ENCODE measurements at places on chromosomes 13 and 19. TPM values are rescaled to one million over a fixed set of nuclear protein-coding genes. Genes with fewer than 3 reads are reported as not detected.

DNA sequence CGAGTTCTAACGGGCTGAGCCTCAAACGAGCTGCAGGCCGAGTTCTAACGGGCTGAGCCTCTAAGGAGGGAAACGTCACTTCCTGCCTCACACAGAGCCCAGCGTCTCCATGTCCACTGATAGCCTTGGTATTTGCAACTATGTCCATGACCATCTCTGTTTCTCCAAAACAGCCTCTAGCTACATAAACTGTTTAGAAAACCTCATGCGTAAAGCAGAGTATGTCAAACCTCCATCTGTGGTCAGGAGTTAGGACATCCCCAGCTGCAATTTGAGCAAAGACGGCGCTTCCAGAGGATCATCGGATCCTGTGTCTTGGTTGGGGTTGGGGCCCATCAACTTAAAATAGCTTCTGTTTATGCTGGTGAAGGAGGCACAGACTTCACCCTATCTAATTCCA lies 20.8 kb downstream of the RASA3 start:
- H3K27me3 ChIP-seq, result no peaks in the 10 kb centered on the region
- no peak overlapping the region for H3K4me3 ChIP-seq
- H3K4me1 ChIP-seq, result peaks cover 38% of the 10 kb centered on the region

- H3K4me3 ChIP-seq, result peak overlapping the region; percentile 68
- no peak for DNase-seq
- H3K36me3 ChIP-seq, result no peaks in the 10 kb centered on the region
- H3K27ac ChIP-seq, result no peak overlapping the region
- H3K4me1 ChIP-seq, result no peaks in the 10 kb centered on the region
- peaks cover 13% of the 10 kb centered on the region for H3K27me3 ChIP-seq
Measured at GRCh38 chr13:112968380-112968909, 569 bp upstream of the MCF2L start.

- DNase-seq, result no peak
- H3K27me3 ChIP-seq, result no peaks in the 10 kb centered on the region
- no peaks in the 10 kb centered on the region for H3K4me1 ChIP-seq
- H3K27ac ChIP-seq, result no peak overlapping the region
Measured at GRCh38 chr13:82963226-82964099, 918.8 kb downstream of the SLITRK1 start.

GRCh38 chr19:33192010-33192409 lies 2.1 kb upstream of the LRP3 start:
- no peaks in the 10 kb centered on the region for H3K36me3 ChIP-seq
- no peaks in the 10 kb centered on the region for H3K27me3 ChIP-seq
- no peak overlapping the region for H3K4me3 ChIP-seq
- no peaks in the 10 kb centered on the region for H3K4me1 ChIP-seq
- H3K27ac ChIP-seq, result no peak overlapping the region
- DNase-seq, result no peak

- H3K4me1 ChIP-seq, result peaks cover 11% of the 10 kb centered on the region
- H3K4me3 ChIP-seq, result no peak overlapping the region
- H3K36me3 ChIP-seq, result peaks cover 19% of the 10 kb centered on the region
- DNase-seq, result no peak
- no peaks in the 10 kb centered on the region for H3K27me3 ChIP-seq
Measured at GRCh38 chr13:52414963-52415362, 9.0 kb upstream of the THSD1 start.

GRCh38 chr19:16019691-16020448 lies 56.4 kb upstream of the TPM4 start:
- no peaks in the 10 kb centered on the region for H3K27me3 ChIP-seq
- no peaks in the 10 kb centered on the region for H3K36me3 ChIP-seq
- no peak overlapping the region for H3K4me3 ChIP-seq

- peaks cover 34% of the 10 kb centered on the region for H3K36me3 ChIP-seq
- no peak overlapping the region for H3K27ac ChIP-seq
- DNase-seq, result peak; percentile 63
- no peaks in the 10 kb centered on the region for H3K4me1 ChIP-seq
- H3K27me3 ChIP-seq, result no peaks in the 10 kb centered on the region
Measured at GRCh38 chr19:32599736-32600157, 18.8 kb downstream of the PDCD5 start.

DNA sequence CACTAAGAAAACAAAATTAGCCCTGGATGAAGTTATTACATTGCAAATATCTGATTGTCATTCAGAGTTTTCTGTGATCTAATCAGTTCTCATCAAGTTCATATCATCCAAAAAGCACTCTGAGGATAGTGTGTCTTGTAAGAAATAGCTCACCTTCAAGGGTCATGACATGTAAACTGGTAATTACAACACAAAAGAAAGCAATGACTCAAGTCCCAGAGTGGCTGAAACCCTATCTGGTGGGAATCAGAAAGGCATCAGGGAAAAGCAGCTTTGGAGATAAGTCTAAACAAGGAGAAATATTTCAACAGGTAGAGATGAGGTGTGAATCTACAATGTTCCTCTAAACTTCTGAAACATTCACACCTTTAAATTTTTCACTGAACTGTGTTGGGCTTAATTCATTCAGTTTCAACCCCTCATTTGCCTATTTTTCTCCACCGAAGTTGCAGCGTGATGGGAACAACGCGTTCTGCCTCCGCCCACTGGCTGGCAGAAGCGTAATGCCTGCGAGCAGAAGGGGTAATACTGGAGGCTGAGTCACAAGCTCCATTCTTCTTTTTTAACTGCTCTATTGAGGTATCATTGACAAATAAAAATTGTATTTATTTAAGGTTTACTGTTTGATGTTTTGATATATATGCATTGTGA lies 155.2 kb upstream of the IPO5 start:
- H3K27me3 ChIP-seq, result no peaks in the 10 kb centered on the region
- no peaks in the 10 kb centered on the region for H3K4me1 ChIP-seq
- H3K4me3 ChIP-seq, result no peak overlapping the region

P2RY11 gene
- 19.4 TPM for total RNA-seq

DDX39A gene
- 49.9 TPM for total RNA-seq

ZNF560 gene
- 0.80 TPM for total RNA-seq

DNA sequence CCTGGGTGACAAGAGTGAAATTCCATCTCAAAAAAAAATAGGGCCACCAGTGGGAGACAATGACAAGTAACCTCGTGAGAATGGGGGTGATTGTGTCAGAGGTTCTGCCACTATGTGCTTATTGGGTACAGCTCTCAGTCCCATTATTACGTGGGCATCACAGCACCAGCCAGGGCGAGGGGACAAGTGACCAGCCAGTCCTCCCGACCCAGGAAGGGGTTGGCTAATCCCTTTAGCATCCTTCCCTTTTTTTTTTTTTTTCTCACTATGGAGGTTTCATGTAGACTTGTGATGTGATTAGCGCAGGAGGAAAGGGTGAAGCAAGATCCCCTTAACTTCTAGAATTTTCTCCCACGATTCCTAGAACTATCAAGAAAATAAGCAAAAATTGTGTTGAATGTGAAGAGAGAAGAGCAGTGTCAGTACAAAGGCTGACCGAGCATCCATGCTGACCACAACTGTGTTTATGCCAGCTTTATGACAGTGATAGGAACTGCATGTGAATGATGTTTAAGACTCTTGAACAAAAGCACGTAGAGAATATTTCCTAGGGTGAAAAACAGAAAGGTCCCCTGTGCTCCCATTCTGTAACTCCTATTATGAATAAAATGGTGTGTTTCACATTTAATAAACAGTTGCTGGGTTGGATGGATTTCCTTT lies 50.0 kb downstream of the ALOX5AP start:
- no peak for DNase-seq
- no peak overlapping the region for H3K27ac ChIP-seq
- no peaks in the 10 kb centered on the region for H3K36me3 ChIP-seq

GRCh38 chr19:42199440-42200115 lies 17.9 kb downstream of the DEDD2 start:
- no peak overlapping the region for H3K4me3 ChIP-seq
- no peak for DNase-seq
- no peaks in the 10 kb centered on the region for H3K4me1 ChIP-seq
- H3K36me3 ChIP-seq, result peaks cover 26% of the 10 kb centered on the region
- no peak overlapping the region for H3K27ac ChIP-seq
- H3K27me3 ChIP-seq, result no peaks in the 10 kb centered on the region

DNA sequence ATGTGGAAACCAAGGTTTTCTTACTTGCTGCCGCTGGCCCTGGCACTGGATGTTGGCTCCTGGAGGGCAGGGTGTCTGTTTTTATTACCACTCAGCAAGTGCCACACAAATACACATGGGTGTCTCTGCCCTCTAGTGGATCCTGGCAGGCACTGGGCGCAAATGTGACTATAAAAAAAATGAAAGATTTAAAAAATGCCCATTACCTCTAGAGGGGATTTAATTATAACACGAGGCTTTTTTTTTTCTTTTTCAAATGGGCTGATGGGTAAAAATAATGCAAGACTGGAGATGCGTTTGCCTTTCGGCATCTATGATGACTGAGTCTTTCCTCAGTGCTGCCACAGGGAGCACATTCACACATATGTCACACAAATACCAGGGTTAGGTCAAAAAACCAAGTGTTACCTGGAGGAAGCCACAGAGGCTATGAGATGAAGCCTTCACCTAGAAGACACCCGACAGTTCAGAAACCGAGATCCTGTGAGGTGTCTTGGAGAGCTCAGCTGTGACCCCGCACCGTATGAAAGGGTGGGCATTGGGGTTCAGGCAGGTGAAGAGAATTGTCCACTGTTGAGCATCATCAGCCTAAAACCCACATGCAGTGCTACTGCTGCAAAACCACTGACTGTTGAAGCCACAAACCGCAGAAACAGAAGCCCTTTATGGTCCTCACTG lies 25.7 kb downstream of the CHAMP1 start:
- H3K27me3 ChIP-seq, result no peaks in the 10 kb centered on the region
- DNase-seq, result no peak
- H3K4me1 ChIP-seq, result no peaks in the 10 kb centered on the region
- no peaks in the 10 kb centered on the region for H3K36me3 ChIP-seq
- no peak overlapping the region for H3K27ac ChIP-seq

FUT1 gene
- 0.14 TPM for total RNA-seq

DNA sequence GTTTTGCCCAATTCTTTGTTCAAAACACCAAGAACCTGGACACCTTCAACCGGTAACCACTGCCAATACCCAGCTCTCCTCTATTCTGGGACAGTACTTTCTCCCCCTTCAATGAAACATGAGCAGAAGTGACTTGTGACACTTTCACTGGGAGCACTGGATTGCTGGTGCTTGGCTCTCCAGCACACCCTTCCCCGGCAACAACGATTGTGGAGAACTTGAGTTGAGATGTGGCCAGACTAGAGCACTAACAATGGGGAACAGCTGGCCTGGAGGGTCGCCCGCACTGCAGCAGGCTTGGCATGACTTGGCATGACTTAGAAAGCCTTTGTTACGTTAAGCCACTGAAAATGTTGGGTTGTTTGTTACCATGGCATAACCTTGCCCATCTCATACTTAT lies 7.5 kb upstream of the B3GLCT start:
- no peak for DNase-seq
- no peaks in the 10 kb centered on the region for H3K4me1 ChIP-seq
- no peaks in the 10 kb centered on the region for H3K27me3 ChIP-seq
- no peak overlapping the region for H3K27ac ChIP-seq
- H3K36me3 ChIP-seq, result no peaks in the 10 kb centered on the region
- H3K4me3 ChIP-seq, result no peak overlapping the region

GRCh38 chr13:40458720-40458990 lies 207.8 kb downstream of the FOXO1 start:
- no peaks in the 10 kb centered on the region for H3K27me3 ChIP-seq
- no peak overlapping the region for H3K4me3 ChIP-seq
- no peaks in the 10 kb centered on the region for H3K4me1 ChIP-seq
- no peak for DNase-seq
- H3K27ac ChIP-seq, result no peak overlapping the region

F10 gene
- total RNA-seq, result 5.5 TPM

- no peak overlapping the region for H3K27ac ChIP-seq
- no peaks in the 10 kb centered on the region for H3K36me3 ChIP-seq
- DNase-seq, result no peak
- H3K4me1 ChIP-seq, result no peaks in the 10 kb centered on the region
- peak overlapping the region; percentile 38 for H3K4me3 ChIP-seq
- H3K27me3 ChIP-seq, result peaks cover 35% of the 10 kb centered on the region
Measured at GRCh38 chr19:35556846-35557538, 6.5 kb downstream of the ATP4A start.

DNA sequence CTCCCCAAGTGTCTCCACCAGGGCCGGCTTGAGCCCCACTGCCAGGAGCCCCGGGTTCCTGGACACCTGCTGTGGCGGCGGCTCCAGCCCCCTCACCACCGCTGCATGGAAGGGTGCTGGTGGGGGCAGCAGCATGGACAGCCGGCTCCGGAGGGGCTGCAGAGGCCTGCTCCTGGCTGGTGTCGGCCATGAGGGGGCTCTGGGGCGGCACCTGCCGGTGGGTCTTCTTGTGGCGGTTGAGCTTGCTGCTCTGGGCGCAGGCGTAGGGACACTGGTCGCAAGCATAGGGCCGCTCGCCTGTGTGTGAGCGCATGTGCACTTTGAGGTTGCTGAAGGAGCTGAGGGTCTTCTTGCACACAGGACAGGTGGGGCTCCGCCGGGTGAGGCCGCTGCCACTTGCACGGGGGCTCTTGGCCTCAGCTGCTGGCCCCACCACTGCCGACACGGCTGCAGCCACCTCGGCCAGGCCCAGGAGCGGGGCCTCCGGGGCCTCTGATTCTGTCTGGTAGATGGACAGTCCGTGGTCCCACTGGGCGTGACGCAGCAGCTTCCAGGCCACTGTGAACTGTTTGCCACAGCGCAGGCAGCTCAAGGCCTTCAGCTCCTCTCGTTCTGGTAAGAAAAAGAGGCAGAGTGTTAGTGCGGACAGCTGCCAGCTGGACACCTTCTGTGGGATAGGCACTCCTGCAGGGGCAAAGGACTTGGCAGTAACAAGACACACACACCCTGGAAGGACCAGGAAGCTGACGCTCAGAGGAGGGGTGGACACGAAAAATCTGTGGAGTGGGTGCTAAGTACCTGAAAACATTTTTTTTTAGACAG lies 4.1 kb downstream of the ZNF296 start:
- peaks cover 20% of the 10 kb centered on the region for H3K36me3 ChIP-seq
- H3K27me3 ChIP-seq, result no peaks in the 10 kb centered on the region
- DNase-seq, result no peak
- H3K27ac ChIP-seq, result no peak overlapping the region
- peaks cover 11% of the 10 kb centered on the region for H3K4me1 ChIP-seq

- H3K4me3 ChIP-seq, result no peak overlapping the region
- DNase-seq, result no peak
- no peaks in the 10 kb centered on the region for H3K36me3 ChIP-seq
- no peaks in the 10 kb centered on the region for H3K4me1 ChIP-seq
- peaks cover 8% of the 10 kb centered on the region for H3K27me3 ChIP-seq
Measured at GRCh38 chr13:21606796-21607195, 2.8 kb upstream of the MICU2 start.

GRCh38 chr19:2027361-2027760 lies 11.8 kb upstream of the BTBD2 start:
- no peak overlapping the region for H3K4me3 ChIP-seq
- peaks cover 2% of the 10 kb centered on the region for H3K4me1 ChIP-seq
- no peaks in the 10 kb centered on the region for H3K27me3 ChIP-seq

DNA sequence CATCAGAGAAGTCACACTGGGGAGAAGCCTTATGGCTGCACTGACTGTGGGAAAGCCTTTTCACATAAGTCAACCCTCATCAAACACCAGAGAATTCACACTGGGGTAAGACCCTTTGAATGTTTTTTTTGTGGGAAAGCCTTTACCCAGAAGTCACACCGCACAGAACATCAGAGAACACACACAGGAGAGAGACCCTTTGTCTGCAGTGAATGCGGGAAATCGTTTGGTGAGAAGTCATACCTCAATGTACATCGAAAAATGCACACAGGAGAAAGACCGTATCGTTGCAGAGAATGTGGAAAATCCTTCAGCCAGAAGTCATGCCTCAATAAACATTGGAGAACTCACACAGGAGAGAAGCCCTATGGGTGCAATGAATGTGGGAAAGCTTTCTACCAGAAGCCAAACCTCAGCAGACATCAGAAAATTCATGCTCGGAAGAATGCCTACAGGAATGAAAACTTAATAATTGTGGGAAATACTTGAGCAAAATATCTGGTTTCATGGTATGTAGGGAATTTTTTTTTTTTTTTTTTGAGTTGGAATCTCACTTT lies 30.7 kb downstream of the ZNF793 start:
- H3K4me1 ChIP-seq, result no peaks in the 10 kb centered on the region
- H3K27me3 ChIP-seq, result no peaks in the 10 kb centered on the region
- peaks cover 36% of the 10 kb centered on the region for H3K36me3 ChIP-seq
- DNase-seq, result no peak
- no peak overlapping the region for H3K27ac ChIP-seq
